SHP77 (cell line): ENCODE measurements at places on chromosomes 3 and 15.

- no peak for DNase-seq
These were observed 35.0 kb downstream of the KBTBD8 start for GRCh38 chr3:67033079-67033478.

DNA sequence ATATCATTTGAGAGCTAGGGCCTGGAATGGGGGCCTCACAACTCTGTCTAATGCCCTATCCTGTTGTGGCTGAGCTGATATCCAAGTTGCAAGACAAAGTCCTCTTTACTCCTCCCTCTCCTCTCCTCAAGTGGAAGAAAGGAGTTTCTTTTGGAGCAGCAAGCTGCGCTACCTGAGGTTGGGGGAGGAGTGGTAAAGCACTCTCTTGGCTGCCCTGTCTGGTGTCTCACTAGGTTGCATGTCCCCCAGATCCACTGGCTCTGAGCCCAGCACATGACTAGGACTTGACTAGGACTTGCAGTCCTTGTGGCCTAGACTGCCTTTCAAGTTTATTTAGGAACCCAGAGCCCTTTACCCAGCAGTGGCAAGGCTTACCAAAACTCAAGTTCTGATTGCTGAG, 141.1 kb upstream of the SETMAR start:
- DNase-seq = no peak

DNA sequence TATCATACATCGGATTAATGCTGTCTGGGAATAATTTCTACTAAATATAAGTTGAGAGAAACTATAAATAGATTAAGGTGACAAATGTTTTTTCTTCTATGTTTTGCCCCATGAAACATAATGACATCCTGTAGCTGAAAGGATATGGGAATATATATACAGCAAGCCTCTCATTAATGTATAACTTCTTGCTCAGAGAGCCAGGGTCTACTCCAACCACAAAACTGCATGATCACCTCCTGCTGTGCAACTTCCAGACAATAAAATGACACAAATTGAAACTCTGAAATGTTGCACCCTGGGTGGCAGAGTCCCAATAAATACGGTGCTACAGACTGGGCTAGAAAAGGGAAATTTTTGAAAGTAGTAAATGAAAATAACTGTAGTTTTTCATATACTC, 571.9 kb upstream of the CBLB start:
- no peak for DNase-seq

DNA sequence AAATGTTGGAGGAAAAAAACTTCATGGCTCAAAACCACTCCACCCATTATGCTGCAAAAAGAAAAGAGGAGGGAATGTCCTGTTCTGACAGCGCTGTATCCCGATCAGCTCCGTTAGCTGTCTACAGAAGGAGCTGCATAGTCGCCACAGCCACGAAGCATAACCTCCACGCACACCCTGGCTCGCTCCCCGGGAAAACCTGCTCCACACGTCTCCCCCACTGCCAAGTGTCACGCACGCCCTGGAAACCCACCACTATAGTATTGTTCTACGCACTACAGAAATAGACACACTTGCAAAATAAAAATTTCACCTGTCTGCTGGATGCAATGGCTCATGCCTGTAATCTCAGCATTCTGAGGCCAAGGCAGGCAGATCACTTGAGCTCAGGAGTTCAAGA, 55.8 kb downstream of the TBC1D2B start:
- no peak for DNase-seq

DNA sequence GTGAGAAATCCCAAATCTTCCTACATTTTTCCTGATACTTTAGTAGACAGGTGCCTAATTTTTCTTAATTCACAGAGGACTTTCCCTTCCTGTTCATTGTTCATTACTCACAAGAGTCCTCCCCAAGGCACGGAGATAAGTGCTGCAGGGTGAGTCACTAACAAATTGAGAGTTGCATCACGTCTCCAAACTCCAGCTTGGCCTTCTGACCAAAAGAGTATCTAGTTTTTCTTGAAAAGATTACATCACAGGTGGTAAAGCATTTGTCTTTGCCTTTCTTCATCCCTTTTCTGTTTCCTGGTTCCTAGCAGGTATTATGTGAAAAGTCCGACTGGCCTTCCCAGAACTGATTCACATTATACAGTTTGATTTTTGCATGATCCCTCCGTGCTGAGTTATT, 24.9 kb upstream of the RASGRP1 start:
- no peak for DNase-seq

DNA sequence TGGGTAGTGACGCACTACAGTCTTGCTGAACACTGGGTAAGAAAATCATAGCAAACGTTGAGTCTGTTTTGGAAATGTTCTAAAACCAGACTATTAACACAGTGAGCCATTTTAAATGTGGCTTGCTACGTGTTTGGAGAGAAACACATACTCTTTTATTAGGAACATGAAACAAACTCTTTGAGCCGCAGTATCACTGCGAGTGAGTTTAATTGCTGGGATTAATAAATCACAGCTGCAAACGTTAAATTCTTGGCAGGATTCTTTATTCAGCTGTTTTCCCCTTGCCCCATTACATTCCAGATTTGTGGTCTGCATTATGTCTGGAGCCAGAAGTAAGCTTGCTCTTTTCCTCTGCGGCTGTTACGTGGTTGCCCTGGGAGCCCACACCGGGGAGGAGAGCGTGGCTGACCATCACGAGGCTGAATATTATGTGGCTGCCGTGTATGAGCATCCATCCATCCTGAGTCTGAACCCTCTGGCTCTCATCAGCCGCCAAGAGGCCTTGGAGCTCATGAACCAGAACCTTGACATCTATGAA, 33.6 kb downstream of the BTD start:
- DNase-seq = no peak

- DNase-seq = no peak
These were observed 25.6 kb downstream of the CPNE4 start for GRCh38 chr3:132009241-132009640.

DNA sequence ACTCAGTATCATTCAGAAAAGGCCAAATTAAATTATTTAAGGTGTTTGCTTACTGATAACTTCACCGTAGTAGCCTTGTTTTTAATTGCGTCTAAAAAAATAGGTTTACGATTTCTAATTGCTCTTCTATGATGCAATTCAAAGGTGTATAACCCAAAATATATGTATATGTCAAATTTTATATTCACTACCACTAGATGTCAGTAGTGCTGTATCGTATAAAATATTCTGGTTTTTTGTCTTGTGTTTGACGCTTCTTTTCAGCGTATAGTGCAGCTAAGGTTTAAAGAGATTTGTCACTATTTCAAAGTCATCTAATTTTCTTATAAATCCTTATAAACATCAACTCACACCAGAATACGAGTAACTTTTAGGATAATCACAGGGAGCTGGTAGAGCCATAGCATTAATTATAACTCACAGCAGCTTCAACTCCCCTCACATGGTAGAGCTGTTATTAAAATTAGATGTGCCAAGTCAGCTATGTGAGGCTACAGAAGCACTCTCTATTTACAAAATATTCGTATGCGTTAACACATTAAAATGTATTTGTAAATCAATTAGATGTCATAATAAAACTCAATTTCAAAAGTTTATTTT, 3.5 kb downstream of the PFN2 start:
- DNase-seq = peak; percentile 17

DNA sequence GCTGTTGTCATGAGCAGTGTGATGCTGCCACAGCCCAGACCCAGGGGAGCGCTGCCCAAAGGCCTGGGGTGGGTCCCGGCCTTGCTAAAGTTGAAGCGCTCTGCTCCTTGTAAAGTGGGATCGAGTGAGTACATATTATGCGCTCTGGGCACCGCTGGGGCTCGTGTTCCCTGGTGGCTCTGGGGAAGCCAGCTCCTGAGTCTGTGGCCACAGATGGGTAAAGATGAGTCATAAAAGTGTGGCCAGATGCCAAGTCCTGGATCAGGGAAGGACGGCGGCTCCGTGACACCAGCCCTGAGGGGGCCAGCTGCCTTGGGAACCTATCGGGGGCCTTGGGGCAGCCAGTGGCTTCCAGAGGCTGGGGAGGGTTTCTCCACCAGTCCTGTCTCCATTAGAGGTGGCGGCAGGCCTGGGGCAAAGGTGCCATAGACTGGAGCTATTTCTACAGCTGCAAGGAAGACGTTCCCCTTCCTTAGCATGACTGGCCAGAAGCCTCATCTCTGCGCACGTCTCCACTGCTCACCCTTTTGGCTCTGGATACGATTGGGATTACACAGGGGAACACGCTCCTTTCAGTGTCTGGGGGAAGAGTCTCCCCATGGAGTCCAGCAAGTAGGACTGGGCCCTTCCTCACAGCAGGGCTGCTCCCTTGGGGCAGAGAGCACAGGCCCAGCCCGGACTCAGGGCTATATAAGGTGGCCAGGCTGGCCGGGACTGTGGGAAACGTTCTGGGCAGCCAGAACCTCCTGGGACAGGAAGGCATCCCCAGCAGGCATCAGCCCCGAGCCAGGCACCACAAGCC, 1.2 kb upstream of the ITIH4 start:
- peak; percentile 78 for DNase-seq

DNA sequence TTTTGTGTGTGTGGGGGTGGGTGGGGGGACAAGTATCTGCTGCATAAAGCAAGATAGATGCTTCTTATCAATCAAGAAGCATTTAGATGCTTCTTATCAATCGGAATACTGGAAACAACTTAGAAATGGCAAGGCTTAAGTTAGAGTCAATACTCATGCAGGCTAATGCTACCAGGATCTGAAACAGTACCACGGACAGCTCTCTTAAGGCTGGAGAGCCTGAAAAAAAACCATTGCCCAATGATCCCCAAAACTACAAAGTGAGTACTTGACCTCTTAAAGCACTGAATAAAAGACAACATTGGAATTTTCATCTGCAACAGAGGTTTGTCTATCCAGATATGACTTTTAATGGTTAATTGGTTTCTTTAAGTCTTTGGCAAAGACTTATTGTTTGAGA, 262.3 kb downstream of the GAP43 start:
- no peak for DNase-seq
